Dorsolateral prefrontal cortex (tissue), 122 donors: ENCODE measurements at places on chromosomes 11 and 22. TPM values are rescaled to one million over a fixed set of nuclear protein-coding genes. Genes with fewer than 3 reads are reported as not detected.
A peak's percentile ranks its signal among the peaks of the same experiment; 100 is the strongest.

- DNase-seq = no peak
These were observed 334.5 kb downstream of the TTC28 start for GRCh38 chr22:28344918-28345703.

GRCh38 chr11:83818349-83818748 lies 532.2 kb upstream of the CCDC90B start:
- no peak for DNase-seq

GRCh38 chr11:61531044-61531443 lies 22.5 kb downstream of the LRRC10B start:
- DNase-seq = no peak

GRCh38 chr22:40196628-40197360 lies 19.1 kb downstream of the TNRC6B start:
- DNase-seq = no peak

GRM5 gene
- 122 TPM for total RNA-seq

C22orf39 gene
- 52.9 TPM for total RNA-seq

CNTF gene
- 3.7 TPM for total RNA-seq

MFRP gene
- not detected for total RNA-seq

- DNase-seq = peak; percentile 38
These were observed 15.9 kb downstream of the KCNQ1 start for GRCh38 chr11:2460540-2461252.

UPK3A gene
- not detected for total RNA-seq

- no peak for DNase-seq
These were observed 55.3 kb upstream of the TEAD1 start for GRCh38 chr11:12618743-12619540.

EXT2 gene
- 53.0 TPM for total RNA-seq

SLC22A12 gene
- total RNA-seq = not detected

SCUBE1 gene
- 2.4 TPM for total RNA-seq

- peak; percentile 78 for DNase-seq
These were observed 587 bp downstream of the SLC25A22 start for GRCh38 chr11:797296-798092.

DNA sequence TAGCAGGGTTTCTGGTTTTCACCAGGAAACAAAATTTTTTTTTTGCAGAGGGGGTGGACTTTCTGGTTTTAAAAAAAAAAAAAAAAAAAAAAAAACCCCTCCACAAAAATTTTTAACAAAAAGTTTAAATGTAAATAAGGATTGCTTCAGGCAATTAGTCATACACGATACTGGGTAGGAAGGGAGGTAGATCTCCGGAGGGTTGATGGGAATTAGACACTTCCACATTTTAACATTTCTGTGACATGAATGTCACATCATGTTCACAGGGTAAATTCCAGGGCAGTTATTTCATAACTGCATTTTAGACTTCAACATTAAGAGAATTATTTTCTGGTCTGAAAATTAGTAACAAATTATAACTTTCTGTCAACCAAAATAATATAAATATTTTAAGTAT lies 15.9 kb downstream of the NUP98 start:
- DNase-seq = no peak

DNA sequence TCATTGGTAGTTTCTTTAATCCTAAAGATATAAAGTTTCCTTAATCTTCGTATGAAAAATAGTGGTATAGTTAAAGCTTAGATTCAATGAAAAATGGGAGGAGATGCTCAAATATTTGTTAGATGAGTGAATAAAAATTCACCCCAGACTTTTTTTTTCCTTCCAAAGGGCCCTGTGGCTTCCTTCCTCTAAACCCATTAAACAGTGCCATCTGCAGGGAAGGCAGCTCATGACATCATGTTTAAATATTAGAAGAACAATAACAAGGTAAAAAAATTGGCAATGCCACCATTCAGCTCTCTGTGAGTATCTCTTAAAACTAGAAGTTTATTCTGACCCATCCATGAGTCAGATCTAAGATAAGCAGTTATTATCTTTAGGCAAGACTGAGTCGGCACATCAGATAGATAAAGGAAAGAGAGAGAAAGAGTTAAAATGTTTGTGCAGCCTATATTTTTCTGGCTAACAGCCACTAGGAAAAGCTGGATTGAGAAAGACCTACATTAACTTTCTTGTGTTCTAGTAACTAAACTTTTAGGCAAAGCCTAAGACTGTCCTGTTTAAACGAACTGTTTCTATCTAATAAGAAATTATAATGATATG lies 19.1 kb upstream of the OOSP1 start:
- no peak for DNase-seq

RFPL1 gene
- total RNA-seq = not detected
